ENCODE measurements at places on chromosomes 5 and 9.
A peak's percentile ranks its signal among the peaks of the same experiment; 100 is the strongest.

GRCh38 chr9:134007150-134007549 is 15.0 kb upstream of the VAV2 start:
- no peak for DNase-seq

GRCh38 chr9:12783767-12784460 is 9.1 kb downstream of the LURAP1L start:
- DNase-seq, result no peak

GRCh38 chr5:96336351-96336985 is 96.6 kb downstream of the PCSK1 start:
- peak; percentile 73 for DNase-seq

DNA sequence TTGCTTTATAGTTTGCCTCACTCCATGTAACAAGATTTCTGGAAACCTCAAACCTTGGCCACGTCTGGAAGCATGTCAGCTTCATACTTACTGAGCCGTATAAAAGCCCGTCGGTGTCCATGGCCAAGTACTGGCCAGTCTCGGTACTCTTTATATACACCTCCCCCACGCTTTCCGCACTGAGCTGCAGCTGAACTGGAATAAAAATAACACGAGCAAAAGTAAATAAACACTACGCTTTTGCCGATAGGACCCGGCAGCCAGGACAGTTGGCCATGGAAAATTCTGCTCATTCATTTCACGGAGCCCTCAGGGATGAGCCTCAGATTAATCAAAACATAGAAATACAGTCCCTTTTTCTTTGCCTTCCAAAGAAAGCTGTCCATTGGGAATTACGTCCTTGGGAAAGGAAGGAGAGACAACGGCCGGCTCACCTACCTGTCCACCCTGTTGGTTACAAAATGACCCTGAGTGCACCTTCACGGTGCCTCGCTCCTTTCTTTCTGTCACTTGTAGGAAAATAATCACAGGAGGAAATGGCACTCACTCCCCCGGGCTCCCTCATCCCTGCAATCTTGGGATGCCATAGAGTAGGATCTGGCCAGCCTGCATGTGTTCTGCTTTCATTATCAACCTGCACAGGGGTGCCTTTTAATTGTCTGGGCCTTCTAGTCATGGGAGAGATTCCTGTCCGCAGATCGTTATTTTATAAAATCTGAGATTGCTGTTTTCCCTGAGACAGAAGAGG is 85.1 kb downstream of the FGF1 start:
- DNase-seq, result peak; percentile 64

DNA sequence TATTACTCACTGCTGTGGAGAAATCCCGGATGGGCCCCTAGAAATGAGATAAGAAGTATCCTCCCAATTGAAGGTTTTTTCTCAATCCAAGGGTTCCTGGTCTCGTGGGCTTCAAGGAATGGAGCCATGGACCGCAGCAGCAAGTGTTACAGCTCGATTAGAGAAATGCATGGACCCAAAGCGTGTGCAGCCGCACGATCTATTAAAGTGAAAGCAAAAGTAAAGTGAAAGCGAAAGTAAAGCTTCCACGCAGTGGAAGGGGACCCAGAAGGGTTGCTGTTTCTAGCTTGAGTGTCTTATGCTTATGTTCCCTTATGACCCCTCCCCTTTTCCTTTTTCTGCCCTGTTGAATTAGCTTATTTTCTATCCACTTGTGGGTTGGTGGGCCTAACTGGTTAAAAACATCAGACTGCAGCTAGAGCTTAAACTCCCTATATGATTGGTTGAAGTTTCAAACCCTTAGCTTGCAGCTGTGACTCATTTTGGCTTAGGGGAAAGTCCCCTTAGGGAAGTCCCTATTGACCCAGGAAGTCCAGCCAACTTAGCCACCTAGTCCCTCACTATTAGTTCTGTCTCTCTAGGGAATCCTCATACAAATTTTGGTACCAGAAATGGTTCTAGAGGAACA is 1111.8 kb downstream of the TAF11L14 start:
- no peak for DNase-seq

DNA sequence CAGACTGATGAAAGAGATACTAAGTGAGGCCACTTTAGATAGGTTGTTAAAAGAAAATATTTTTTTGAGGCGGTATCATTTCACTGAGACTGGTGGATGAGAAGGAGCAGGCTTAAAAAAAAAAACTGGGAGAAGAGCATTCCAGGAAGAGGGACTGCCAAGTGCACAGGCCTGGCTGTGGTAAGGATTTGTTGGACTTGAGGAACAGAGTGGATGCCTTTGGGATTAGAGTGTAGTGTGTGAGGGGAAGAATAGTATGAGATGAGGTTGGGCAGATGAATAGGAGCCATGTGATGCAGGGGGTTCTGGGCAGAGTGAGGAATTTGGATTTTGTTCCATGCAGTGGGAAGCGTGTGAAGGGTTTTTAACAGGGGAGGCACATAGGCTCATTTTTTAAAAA is 57.9 kb downstream of the PBX3 start:
- no peak for DNase-seq

DNA sequence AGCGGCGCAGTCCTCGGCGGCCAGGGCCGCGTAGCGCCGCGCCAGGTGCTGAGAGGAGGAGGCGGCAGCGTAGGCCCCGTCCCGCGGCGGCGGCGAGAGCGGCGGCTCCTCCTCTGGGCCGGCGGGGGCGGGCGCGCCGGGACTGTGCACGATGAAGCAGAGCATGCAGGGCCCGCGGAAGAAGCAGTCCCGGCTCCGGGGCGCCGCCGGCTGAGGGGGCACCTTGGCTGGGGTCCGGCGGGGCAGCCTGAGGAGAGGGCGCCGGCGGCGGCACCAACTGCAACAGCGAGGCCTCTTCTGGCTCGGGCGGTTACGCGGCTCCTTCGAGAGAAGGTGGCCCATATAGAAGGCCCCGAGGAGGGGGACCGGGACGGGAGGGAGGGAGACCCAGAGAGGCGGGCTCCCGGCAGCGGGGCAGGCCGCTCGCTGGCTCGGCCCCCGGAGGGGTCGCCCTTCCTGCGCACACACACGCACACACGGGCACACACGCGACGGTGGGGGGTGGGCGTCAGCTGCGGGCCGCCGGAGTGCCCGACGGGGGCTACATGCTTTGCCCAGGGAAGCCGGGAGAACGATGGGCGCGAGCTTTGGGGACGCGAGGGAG is 446 bp downstream of the FBXL17 start:
- DNase-seq, result peak; percentile 91

DNA sequence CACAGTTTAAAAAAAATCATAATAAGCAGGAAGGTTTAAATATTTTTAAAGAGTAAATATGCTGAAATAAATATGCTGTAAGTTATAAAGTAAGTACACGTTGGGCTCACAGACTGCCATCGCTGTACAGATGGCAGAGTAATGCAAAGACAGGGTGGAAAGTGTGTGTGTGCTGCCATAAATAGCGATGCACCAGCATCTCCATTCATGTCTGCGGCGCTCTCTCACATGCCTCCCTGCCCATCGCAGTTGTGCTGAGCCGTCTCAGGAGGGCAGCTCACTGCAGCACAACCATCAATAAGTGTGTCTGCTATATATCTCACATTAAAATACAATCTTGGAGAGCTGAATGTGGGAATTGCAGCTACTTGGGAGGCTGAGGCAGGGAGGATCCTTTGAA is 14.3 kb downstream of the MOCS2 start:
- DNase-seq, result no peak

GRCh38 chr5:120139039-120139438 is 325.1 kb upstream of the PRR16 start:
- no peak for DNase-seq

GRCh38 chr9:18485714-18486113 is 11.8 kb downstream of the ADAMTSL1 start:
- no peak for DNase-seq

DNA sequence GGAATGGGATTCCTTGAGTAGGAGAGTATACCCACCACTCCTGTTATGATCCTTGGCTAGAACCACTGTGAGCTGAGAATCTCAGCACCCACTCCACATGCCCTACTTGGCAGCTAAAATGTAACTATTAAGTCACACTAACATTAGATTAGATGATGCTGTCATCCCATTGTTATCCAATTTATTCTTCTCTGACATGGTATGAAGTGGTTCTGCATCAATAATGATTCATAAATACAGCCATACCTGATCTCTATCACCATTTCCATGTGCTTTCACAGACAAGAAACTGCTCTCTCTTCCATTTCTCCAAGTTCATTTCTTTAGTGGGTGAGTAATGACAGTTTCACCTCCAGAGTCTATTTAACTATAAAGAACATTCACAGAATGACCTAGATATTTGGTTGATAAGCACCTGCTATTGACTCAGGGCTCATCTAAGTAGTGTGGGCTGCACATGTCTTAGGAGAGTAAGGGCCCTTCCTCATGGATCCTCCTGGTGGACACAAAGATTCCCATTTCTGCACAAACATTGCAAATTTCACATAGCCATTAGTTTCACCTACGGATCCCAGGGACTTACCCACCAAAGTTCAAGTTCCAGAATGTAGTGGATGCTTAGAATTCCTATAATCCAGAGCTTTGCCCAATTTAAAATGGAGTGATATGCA is 187.9 kb downstream of the EBF1 start:
- DNase-seq, result no peak

DNA sequence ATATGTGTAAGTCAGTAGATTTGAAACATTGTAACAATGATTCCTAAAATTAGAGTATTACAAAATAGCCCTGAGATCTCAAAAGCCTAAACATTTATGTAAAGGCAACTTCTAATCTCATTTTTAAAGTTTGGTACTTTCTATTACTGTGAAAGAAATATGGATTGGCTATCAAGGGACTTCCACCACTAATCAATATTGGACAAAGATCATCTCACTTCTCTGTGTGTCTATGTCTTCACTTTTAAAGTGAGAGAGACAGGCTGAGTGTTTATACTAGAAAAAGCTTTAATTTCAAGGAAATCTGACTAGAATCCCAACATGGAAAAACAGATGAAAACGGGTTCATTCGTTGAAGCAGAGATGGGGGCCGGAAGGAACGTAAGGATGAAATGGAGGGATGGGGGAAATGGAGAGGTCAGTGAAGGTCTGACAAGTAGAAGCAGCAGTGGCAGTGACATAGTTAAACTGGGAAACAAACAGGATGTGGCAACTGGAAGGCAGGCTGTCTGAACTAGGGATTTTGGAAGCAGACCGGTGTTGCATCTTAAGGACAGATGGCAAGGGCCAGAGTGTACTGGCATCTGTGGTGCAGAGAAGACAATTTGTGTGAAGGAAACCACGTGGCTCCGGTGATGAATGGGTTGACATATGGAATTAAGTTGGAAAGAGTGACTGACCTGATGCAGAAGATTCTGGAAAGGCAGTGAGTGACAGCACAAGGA is 60.8 kb downstream of the PDE4D start:
- no peak for DNase-seq

GRCh38 chr5:88825584-88826315 is 57.2 kb downstream of the MEF2C start:
- DNase-seq, result no peak

GRCh38 chr5:110063640-110064602 is 374.2 kb downstream of the MAN2A1 start:
- no peak for DNase-seq

DNA sequence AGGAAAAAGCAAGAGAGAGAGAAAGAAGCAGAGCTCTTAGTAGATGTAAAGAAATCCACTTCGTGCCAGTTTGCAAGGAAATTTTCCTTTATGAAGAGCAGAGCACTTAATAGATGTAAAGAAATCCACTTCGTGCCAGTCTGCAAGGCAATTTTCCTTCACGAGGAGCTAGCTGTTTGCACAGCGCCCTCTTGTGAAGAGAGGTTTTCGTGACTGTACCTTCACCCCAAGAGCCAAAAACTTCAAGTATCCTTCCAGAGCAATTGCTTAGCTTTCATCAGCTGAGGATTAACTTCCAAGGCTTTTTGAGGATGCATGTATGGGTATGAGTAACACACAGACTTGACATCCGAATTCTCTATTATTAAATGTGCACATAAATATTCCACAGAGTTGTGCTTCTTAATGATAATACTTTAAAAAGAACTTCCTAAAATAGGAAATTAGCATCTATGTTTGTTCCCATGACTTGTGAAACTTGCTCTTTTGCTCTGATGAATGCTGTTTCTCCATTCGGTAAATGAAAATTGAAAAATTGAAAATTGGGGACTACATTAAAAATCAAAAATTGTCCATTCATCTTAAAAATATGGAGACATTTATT is 525.6 kb downstream of the PDE4D start:
- peak; percentile 64 for DNase-seq

GRCh38 chr5:34535944-34536623 is 120.0 kb upstream of the RAI14 start:
- no peak for DNase-seq

DNA sequence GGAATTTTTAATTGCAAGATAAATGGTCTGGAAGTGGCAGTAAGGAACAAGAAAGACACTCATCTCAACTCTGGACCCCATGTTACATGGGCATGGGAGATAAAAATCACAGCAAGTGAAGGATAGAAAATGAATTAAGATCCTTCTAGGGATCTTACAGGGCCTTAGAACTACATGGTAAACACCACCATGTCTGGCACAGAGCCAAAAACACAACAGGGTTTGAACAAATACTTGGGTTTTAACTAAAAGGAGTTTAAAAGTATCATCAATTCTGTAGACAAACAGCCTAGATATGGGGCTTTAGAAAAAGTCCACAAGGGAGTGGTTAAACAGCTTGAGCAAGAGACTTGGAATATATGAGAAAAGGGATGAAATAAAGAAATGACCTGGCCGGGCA is 366.4 kb downstream of the ARL15 start:
- no peak for DNase-seq

GRCh38 chr5:2631758-2632157 is 119.7 kb downstream of the IRX2 start:
- no peak for DNase-seq

- DNase-seq, result no peak
Observed at GRCh38 chr5:153222936-153223335, 267.5 kb upstream of the GRIA1 start.

DNA sequence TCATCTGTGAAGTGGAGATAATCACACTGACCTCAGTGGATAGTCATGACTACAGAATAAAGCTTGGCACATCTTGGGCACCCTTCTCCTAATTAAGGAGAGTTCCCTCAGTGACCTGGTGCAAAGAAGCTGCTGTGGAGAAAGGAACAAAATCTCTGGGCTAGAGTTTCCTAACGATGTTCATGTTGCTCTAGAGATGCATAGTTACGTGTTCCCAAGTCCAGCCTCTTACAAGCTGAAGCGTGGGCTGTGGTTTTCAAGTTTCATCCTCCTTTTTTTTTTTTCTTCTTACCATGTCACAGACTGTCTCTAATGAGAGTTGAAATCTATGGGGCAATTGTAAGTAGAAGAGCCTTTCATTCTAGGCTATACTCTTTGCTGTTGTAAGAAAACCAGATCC is 113.8 kb downstream of the DOCK8 start:
- DNase-seq, result no peak
